ENCODE measurements at places on chromosomes 16 and 17.
A peak's percentile ranks its signal among the peaks of the same experiment; 100 is the strongest.

GRCh38 chr17:7852919-7853690, 1.8 kb upstream of the TMEM88 start:
- no peak for DNase-seq

- no peak for DNase-seq
Measured at GRCh38 chr16:83940630-83941378, 12.2 kb upstream of the OSGIN1 start.

- DNase-seq, result no peak
Measured at GRCh38 chr16:69411064-69411985, 13.1 kb upstream of the CYB5B start.

- DNase-seq, result no peak
Measured at GRCh38 chr16:66401610-66402009, 25.5 kb upstream of the BEAN1 start.

DNA sequence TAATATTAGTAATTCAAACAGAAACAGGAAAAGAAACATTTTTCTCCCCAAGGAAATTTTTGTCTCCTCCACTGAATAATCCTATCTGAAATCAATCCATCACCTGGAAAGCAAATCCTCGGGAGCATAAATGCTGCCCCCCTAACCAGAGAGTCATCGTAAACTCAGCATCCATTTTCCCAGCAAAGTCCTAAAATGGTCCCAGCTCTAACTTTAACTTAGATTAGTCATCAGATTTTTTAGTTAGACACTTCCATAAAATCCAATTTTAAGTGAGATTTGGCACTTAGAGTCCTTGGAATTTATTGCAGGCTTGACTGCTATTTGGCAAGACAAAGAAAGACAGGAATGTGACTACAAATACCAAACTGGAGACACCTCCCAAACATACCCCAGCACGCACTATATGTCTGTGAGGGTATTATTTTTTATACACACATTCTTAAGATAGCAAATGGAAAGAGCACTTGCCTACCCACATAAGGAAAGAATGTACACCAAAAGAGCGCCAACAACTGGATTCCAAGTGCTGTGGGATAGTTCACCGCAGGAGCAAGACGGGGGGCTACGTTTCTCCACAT, 15.4 kb downstream of the SCO1 start:
- DNase-seq, result peak; percentile 83

DNA sequence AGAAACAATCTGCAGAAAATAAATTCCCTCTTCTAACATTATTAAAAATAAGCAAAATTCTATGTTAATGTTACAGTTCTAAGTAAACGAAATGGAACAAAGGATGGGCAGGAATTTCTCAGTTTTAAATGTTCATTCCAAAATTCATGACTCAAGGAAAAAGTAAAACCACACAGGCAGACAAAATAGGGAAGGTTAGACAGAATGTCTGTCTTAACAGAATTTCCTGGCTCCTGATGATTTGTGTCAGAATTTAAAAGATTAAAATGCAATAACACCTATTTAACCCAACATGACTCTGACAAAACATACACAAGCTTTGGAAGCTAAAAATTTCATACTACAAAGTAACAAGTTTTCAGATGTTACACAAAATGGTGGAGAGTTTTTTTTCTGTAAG, 42.8 kb downstream of the SPOP start:
- no peak for DNase-seq

- no peak for DNase-seq
Measured at GRCh38 chr17:36641877-36642845, 40.8 kb downstream of the MRM1 start.

DNA sequence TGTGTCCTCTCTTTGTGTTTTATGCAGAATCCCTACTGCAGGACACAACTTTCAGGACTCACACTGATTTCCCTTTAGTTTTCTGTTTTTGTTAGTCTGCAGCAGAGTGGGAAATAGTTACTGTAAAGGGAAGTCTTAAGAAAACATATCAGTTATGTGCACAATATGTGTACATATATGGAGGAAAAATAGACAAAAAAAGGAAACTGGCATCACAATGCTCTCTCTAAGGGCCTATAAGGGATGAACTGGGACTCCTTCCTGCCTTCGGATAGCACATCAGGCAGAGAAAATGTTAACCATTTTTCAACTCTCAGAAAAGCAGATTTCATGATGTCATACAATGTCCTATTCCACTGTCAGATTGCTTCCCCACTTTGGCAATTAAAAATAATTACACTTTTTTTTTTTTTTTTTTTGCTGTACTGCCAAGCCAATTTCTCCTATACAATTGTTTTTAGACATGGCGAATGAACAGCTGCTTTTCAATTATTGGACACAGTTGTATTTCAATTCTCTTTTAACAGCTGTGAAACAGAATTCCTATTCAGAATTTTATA, 112.5 kb upstream of the KCNJ16 start:
- DNase-seq, result no peak

- DNase-seq, result no peak
Measured at GRCh38 chr17:78442648-78443218, 64.3 kb downstream of the PGS1 start.

GRCh38 chr16:64225696-64226095, 896.2 kb downstream of the CDH11 start:
- DNase-seq, result no peak

GRCh38 chr16:67390816-67391423, 2.4 kb downstream of the TPPP3 start:
- DNase-seq, result no peak

GRCh38 chr17:2418572-2418971, 17.7 kb upstream of the MNT start:
- no peak for DNase-seq

- DNase-seq, result no peak
Measured at GRCh38 chr16:79444572-79444971, 156.0 kb downstream of the MAF start.

DNA sequence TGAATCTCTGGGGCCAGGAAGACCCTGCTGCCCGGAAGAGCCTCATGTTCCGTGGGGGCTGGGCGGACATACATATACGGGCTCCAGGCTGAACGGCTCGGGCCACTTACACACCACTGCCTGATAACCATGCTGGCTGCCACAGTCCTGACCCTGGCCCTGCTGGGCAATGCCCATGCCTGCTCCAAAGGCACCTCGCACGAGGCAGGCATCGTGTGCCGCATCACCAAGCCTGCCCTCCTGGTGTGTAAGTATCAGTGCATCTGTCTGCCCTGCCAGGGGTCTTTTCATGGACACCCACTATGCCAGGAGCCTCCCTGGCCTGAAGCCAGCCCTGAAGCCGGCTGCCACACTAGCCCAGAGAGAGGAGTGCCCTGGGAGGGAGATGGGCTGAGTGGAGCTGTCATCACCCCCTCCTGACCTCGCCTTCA, at the start of gene CETP:
Gene CETP (plus strand): TSS at position 100 of the 431 bp plus-strand sequence. CDS start 30 bp downstream, at position 130.
- no peak for DNase-seq

DNA sequence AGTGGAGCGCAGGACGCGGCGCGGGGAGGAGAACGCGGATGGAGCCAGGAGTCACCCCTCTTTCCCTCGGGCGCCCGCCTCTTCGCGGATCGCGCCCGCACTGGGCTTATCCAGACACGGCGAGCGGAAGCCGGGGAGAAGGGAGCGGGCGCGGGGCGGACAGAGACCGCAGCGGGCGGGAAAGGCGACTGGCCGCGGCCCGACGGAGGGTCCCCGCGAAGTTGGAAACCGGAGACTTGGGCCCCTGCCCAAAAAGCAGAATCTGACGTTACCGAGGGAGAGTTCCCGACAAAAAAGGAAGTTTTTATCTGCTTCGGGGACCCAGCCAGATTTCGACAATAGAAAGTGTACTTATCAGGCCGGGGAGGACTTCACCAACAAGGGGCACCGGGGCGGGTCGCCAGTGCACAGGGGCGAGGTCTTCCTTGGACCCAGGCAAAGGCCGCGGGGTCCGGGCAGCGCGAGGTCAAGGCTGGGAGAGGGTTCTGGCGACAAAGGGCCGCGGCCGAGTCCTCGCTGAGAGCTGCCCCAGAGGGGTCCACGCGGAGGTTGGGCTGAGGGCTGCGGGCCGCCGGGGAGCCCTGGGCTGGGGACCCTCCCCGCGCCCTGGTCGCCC, 519 bp downstream of the ST6GALNAC2 start:
- DNase-seq, result no peak

- no peak for DNase-seq
Measured at GRCh38 chr16:84834403-84834772, 14.6 kb downstream of the CRISPLD2 start.

DNA sequence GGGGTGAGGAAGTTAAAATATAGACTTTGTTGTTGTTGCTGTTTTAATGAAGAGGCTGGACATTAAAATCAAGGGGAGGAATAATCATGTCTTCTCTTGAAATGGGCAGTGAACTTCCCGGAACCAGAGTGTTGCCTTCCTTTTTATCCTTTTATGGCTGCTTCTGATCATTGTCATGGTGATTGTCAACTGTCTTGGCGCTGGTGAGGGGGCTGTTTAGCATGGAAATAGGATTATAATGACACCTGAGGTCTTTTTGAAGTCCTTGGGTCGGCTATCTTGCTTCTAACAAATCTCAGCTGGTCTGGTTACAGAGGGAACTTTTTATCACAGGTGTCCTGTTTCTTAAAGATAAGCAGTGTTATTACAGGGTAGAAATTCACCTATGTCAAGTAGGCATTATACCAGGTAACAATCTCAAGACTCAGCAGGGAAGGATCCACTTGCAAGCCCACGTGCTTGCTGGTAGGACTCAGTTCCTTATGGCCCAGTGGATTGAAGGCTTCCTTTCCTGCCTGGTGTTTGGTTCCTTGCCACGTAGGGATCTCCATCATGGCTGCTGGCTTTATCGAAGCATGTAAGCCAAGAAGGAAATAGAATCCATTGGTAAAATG, 349.3 kb downstream of the WWOX start:
- no peak for DNase-seq

DNA sequence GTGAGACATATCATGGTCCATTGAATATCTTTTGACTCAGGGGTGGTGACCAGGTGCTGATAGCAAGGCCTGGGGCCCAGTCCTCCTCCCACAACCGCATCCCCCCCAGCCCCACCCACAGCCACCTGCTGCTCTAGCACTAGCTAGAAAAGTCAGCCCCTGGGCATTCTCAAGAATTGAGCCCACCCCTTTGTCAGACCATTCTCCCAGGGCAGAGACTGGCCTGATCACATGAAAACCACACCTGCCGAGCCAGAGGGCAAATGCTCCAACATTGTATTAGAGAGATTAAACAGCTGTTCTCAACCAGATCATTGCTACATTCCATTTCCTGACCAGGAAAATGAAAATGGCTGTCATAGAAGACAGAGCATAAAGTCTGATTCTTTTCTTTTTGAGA, 62.4 kb downstream of the RAB11FIP4 start:
- DNase-seq, result no peak

- DNase-seq, result no peak
Measured at GRCh38 chr16:27108051-27108770, 41.5 kb downstream of the C16orf82 start.
